HCT116 (cell line): ENCODE measurements at places on chromosomes 3 and 15.

DNA sequence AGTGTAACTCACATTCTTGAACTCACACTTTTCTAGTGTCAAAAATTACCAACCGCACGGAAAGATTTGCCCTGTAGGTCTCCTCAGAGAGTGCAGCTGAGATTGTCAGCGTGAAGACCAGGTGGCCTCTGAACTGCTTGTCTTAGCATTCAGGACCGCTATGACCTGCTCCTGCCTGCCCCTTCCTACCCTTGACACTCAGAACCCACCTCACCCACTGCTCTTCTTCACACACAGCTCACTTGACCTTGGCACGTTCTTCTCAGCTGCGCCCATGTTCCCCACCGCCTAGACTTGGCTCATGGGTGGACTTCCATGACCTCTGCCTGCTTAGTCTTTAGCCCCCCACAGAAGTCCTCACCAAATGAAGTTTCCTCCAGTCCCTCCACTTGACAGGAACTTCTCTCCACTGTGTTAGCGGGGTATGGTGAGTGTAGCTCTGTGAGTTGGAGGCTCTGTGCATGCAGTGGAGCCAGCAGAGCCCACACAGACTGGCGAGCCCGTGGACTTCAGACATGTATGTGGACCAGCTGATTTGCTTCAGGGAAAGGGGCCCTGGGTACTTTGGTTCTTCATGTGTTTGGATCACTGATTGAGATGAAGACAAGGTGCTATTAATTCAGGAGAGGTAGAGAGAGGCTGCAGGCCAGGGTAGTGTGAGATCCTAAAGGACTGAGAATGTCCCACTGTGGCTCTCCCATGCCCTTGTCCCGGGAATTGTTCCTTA is 221.3 kb downstream of the OPA1 start:
- no peak for DNase-seq

DNA sequence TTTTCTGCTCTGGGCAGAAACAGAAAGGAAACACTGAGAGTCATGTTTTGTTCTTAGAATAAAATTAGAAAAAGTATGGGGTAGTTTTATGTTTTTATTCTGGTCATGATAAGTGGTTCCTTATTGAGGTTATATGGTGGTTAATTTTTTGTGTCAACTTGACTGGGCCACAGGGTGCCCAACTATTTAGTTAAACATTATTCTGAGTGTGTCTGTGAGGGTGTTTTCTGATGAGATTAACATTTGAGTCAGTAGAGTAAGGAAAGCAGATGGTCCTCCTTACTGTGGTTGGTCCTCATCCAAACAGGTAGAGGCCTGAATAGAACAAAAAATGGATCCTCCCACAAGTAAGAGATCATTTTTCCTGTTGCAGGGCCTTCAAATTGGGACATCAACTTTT is 98.9 kb downstream of the C3orf38 start:
- no peak for DNase-seq

DNA sequence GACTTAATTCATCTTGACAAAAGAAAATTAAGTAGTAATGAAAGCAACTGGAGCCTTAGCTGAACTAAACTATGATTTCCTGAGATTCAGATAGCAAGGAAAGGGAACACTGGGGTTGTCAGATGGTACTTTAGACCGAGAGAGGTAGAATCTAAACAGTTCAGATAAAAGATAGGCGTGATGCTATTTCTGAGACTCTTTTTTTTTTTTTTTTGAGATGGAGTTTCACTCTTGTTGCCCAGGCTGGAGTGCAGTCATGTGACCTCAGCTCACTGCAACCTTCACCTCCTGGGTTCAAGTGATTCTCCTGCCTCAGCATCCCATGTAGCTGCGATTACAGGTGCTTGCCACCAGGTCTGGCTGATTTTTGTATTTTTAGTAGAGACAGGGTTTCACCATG is 279.9 kb upstream of the UMPS start:
- DNase-seq: no peak

DNA sequence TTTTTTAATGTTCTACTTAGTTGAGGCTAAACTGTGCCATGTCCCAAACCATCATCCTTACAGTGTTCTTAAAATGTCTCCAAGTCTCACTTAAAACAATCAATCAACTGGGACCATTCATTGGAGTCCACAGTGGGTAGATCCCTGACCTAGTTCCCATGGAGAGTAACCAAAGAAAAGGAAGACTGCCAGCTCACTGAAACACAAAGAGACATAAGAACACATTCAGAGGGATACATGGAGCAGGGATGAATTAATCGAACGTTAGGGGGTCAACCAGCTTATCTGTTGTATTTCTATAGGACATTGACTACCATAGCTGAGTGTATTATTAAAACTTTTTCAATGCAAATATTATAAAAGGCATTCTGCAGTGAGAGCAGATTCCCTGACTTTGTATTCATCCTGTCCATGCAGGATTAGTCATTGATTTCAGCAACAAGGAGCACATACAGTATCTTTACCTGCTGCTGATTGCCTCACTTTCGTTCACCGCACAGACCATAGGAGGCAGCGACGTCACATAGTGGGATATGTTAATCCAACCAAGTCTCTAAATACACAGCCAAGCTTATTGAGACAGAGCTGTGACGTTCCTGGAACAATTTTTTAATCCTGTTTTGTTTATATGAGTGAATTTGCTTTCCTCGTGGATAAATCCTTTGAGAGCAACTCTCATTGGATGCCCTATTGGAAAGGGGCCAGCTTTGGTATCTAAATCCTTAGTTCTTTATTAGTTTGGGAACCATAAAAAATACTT is 364.9 kb upstream of the RBMS3 start:
- DNase-seq: peak; percentile 26

GRCh38 chr3:188742755-188743550 is 428.8 kb upstream of the TPRG1 start:
- DNase-seq: no peak

GRCh38 chr3:154132777-154133375 is 11.7 kb downstream of the ARHGEF26 start:
- DNase-seq: no peak

GRCh38 chr3:127791221-127791913 is 30.9 kb downstream of the MGLL start:
- no peak for DNase-seq

DNA sequence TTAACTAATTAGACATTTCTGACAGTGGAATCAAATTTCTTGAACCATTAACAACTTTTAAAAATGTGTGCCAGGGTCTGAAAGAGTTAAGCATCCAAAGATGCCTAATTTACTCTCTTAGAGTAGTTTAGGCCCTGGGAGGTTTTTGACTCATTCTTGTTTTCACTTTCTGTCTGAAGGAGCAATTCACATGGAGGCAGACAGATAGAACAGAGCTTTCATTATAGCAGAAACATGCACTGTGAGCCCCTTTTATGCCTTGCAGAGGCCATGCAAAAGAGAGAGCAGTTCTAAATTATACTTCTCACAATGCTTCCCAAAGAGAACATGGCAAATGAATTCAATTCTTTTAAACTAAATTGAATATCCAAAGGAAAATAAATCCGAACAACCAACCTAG is 554.8 kb downstream of the MFSD1 start:
- DNase-seq: no peak

- DNase-seq: no peak
Measured at GRCh38 chr3:156997351-156997750, 162.6 kb downstream of the CCNL1 start.

DNA sequence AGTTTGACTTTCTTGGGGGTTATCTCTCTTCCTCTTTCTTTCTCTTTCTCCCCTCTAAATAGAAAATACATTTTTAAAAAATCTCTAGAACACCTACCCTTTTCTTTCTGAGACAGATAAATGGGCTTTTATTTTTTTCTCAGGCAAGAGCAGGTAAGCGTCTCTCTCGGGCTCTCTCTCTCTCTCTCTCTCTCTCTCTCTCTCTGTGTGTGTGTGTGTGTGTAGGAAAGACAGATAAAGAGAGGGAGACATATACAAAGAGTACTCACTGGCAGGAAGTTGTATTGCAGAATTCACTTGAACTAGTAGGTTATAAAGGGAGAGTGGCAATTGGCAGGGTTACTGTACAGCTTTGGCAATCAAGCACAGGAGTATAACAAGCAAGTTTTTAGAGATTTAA is 118.1 kb upstream of the LSAMP start:
- no peak for DNase-seq

- DNase-seq: no peak
Measured at GRCh38 chr15:84821501-84822021, 4.4 kb downstream of the ALPK3 start.
